ENCODE measurements at places on chromosomes 2 and 18. TPM values are rescaled to one million over a fixed set of nuclear protein-coding genes. Genes with fewer than 3 reads are reported as not detected.

GRCh38 chr2:38771632-38772031, 6.4 kb upstream of the GEMIN6 start:
- no peak overlapping the region for H3K27ac ChIP-seq
- DNase-seq, result peak; percentile 28
- H3K36me3 ChIP-seq, result no peaks in the 10 kb centered on the region
- H3K4me1 ChIP-seq, result no peaks in the 10 kb centered on the region

Gene CPO
- total RNA-seq, result under 0.01 TPM

- no peaks in the 10 kb centered on the region for H3K27me3 ChIP-seq
- peak; percentile 73 for DNase-seq
- H3K36me3 ChIP-seq, result no peaks in the 10 kb centered on the region
- H3K4me1 ChIP-seq, result no peaks in the 10 kb centered on the region
- no peak overlapping the region for H3K4me3 ChIP-seq
- no peak overlapping the region for H3K27ac ChIP-seq
These were observed 60.0 kb downstream of the GCA start for GRCh38 chr2:162403884-162404283.

GRCh38 chr18:37272226-37272625, 293.4 kb downstream of the CELF4 start:
- H3K4me1 ChIP-seq, result no peaks in the 10 kb centered on the region
- no peak for DNase-seq
- H3K4me3 ChIP-seq, result no peak overlapping the region
- H3K36me3 ChIP-seq, result no peaks in the 10 kb centered on the region

Gene ADCYAP1
- not detected for total RNA-seq

- H3K27me3 ChIP-seq, result peaks cover 3% of the 10 kb centered on the region
- no peaks in the 10 kb centered on the region for H3K4me1 ChIP-seq
- H3K4me3 ChIP-seq, result no peak overlapping the region
- H3K36me3 ChIP-seq, result no peaks in the 10 kb centered on the region
- H3K27ac ChIP-seq, result no peak overlapping the region
These were observed 55.2 kb downstream of the TMEM17 start for GRCh38 chr2:62450716-62451191.

DNA sequence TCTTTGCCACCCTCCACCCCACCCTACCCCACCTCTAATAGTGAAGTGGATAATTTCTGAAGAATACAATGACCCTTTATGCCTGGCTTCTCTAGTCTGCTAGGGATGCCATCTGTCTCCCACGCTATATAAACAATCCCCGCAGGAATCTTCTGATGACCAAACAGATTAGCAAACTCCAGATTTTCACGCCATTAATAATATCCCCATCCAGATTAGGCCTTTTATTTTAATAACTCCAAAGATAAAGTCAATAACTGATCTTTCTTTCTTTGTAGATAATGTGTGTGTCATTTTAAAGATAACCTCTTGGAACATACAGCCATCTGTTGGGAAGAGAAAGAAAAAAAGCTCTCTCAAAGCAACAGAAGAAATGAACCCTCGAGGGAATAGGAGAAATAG, 47.9 kb upstream of the CCDC150 start:
- no peak overlapping the region for H3K27ac ChIP-seq
- no peaks in the 10 kb centered on the region for H3K4me1 ChIP-seq
- H3K4me3 ChIP-seq, result no peak overlapping the region
- no peaks in the 10 kb centered on the region for H3K36me3 ChIP-seq

Gene WDR12
- total RNA-seq, result 31.1 TPM

GRCh38 chr18:41226186-41226585, 728.8 kb upstream of the PIK3C3 start:
- DNase-seq, result peak; percentile 87
- H3K36me3 ChIP-seq, result no peaks in the 10 kb centered on the region
- H3K4me1 ChIP-seq, result no peaks in the 10 kb centered on the region
- no peak overlapping the region for H3K27ac ChIP-seq
- no peaks in the 10 kb centered on the region for H3K27me3 ChIP-seq

DNA sequence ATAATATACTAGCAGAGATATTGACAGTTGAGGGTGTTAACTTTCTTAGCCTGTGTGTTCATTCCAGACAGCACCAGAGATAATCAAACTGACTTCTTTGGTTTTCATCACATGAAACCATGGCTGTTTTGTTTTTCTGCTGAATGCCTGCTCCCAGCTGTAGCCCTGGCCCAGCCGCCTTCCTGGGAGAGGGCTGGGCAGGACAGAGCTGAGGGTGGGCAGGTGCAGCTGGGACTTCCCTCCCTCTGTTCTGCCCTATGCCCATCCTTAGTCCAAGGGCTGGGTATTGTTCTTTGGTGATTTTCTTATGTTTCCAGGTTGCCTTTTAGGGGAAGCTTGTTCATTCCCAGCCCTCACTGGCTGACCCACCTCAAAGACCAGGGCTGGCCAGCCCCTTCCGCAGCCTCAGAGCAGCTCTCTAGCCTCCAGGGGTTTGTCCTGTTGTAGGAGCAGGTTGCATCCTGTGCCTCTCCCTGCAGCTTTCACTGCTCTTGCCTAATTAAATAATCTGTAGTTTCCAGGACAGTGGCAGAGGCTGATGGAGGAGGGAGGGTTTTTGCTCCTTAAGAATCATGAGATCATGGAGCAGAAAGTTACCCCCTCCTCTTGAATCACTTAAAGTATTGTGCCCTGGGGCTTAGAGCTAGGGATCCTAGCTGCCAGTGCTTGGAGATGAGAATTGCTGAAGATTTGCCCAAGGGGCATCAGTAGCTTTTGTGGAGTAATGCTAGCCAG, 61.4 kb downstream of the MTCL1 start:
- no peak overlapping the region for H3K4me3 ChIP-seq
- no peak for DNase-seq
- no peaks in the 10 kb centered on the region for H3K4me1 ChIP-seq
- peaks cover 7% of the 10 kb centered on the region for H3K36me3 ChIP-seq
- no peaks in the 10 kb centered on the region for H3K27me3 ChIP-seq

Gene KLHL41
- total RNA-seq, result 3.8 TPM

GRCh38 chr2:192775459-192776262, 580.9 kb upstream of the TMEFF2 start:
- no peak for DNase-seq
- H3K4me3 ChIP-seq, result no peak overlapping the region
- no peak overlapping the region for H3K27ac ChIP-seq
- no peaks in the 10 kb centered on the region for H3K36me3 ChIP-seq
- H3K4me1 ChIP-seq, result no peaks in the 10 kb centered on the region

DNA sequence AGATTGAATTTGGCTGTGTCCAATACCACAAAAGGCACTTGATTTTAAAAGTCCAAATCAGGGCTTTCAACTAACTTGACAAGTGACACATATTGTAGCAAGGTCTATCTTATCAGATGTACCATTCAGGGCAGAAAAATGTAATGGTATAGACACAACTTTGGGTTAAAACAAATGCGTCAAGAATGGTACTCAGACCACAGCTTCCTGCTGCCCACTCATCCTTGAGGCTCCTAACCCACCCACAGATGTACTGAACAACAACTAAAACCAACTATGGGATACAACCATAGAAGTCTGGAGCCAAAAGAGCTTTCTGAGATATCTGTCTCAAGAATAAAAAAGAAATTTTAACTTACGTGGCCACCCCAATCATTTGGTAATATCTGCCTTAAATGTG, 105.2 kb downstream of the RBM43 start:
- no peak for DNase-seq
- no peak overlapping the region for H3K4me3 ChIP-seq
- no peaks in the 10 kb centered on the region for H3K4me1 ChIP-seq
- H3K27me3 ChIP-seq, result no peaks in the 10 kb centered on the region
- H3K36me3 ChIP-seq, result no peaks in the 10 kb centered on the region

Gene PLEK
- not detected for total RNA-seq

DNA sequence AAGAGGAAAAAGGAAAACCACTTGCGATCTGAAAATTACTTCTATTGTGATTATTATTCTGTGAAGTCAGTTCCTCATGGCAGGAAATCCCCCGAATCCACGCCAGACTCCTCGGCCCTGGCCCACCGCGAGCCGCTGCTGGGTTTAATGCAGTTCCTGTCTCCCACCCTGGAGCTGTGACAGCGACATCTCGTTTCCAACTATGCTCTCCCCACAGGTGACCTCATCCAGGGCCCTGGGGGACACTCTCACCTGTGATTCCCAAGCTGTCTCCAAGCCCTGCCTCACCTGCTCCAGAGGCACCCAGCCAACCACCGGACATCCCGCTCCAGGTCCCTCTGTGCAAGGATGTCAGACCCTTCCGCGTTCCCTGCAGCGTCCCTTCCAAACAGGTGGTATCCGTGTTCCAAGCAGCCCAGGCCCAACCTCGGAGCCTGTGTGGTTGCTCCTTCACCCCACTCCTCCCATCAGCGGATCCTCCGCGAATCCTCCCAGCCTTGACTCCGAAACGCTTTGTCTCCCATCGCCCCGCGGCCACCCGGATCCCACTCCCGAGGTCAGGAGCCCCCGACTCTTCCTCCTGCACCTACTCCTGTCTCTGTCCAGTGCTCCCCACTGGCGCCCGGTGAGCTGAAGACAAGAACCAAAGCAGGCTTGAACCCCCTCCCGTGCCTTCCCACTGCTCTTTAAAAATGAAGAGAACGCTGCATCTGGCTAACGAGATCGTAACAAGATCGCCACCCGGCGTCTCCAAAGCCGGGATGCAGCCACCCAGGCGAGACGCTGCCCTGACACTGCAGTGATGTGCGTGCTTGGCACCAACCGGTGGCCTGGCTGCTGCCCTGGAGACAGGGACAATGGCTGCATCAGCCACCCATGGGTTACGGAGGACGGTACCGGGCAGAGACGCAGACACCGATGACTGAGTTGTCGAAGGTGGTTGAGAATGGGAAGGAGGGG, 96.5 kb downstream of the NDUFA10 start:
- no peaks in the 10 kb centered on the region for H3K4me1 ChIP-seq
- H3K27me3 ChIP-seq, result no peaks in the 10 kb centered on the region
- no peaks in the 10 kb centered on the region for H3K36me3 ChIP-seq
- no peak overlapping the region for H3K27ac ChIP-seq
- no peak for DNase-seq

Gene MAB21L4
- total RNA-seq, result not detected

DNA sequence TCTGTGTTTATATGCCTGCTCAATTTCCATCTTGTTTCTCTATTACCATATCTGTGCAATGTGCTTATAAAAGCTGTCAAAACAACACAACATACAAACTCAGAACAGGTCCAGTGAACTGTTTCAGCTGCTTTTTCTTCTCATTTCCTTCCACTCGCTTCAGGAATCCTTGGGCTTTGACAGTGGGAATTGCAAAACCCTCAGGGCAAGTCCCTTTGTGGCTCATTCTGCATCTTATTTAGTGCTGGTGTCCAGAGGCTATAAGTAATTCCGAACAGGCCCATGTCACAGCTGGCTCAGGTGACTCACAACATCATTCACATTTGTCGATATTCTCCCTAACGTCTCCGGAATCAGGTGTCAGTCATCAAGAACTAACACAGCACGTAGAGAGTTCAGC, 309.9 kb upstream of the ZNF521 start:
- no peaks in the 10 kb centered on the region for H3K27me3 ChIP-seq
- H3K4me1 ChIP-seq, result peaks cover 2% of the 10 kb centered on the region
- H3K27ac ChIP-seq, result no peak overlapping the region
- H3K4me3 ChIP-seq, result no peak overlapping the region
- H3K36me3 ChIP-seq, result no peaks in the 10 kb centered on the region
- no peak for DNase-seq

DNA sequence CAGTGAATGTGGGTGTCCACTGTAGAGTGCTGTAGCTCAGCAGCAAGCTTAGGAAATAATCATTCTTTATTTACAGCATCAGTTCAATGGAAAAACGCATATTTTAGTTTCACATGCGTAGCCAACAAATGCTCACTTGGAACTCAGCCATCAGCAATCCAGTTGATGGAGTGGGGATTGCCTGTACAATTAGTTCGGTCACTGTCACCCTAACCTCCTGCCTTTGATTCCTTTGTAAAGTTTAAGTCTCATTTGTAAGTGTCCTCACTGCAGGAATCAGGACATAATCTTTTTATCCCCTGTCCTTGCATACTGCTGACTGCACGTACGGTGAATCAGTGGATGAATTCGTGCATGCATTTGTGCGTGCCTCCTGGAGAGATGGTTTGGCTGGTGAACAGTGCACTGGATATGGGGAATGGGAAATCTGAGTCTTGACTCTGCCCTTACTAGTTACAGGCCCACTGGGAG, 55.9 kb downstream of the RAB31 start:
- DNase-seq, result peak; percentile 55
- no peaks in the 10 kb centered on the region for H3K4me1 ChIP-seq
- no peak overlapping the region for H3K4me3 ChIP-seq
- no peaks in the 10 kb centered on the region for H3K36me3 ChIP-seq
- no peaks in the 10 kb centered on the region for H3K27me3 ChIP-seq

GRCh38 chr2:191043438-191043837, 29.5 kb upstream of the STAT1 start:
- H3K4me1 ChIP-seq, result peaks cover 14% of the 10 kb centered on the region
- H3K36me3 ChIP-seq, result no peaks in the 10 kb centered on the region
- no peaks in the 10 kb centered on the region for H3K27me3 ChIP-seq
- no peak overlapping the region for H3K4me3 ChIP-seq
- H3K27ac ChIP-seq, result no peak overlapping the region
- DNase-seq, result peak; percentile 51

DNA sequence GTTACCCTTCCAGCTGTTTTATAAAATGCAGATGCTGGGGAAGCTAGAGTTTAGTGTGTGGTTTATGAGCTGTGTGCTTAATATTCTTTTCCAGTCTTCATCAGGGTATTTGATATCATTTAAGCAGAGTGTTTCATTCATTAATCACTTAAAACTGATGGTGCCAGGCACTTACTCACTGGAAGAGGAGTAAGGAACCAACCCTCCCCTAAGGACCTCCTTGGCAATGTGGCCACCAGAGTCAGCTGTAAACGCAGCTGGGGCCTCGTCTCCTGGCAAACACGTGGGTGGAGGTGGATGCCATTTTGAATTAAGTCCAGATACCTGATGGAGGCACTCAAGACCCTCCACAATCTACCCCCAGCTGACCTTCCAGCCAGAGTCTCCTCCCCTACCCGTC, 331.6 kb downstream of the CLIP4 start:
- no peaks in the 10 kb centered on the region for H3K27me3 ChIP-seq
- DNase-seq, result peak; percentile 7
- H3K27ac ChIP-seq, result no peak overlapping the region
- H3K4me1 ChIP-seq, result no peaks in the 10 kb centered on the region

Gene GNLY
- total RNA-seq, result not detected

- no peak overlapping the region for H3K4me3 ChIP-seq
- DNase-seq, result no peak
- H3K36me3 ChIP-seq, result no peaks in the 10 kb centered on the region
These were observed 13.6 kb upstream of the PROC start for GRCh38 chr2:127404466-127405254.

Gene PPP1CB
- total RNA-seq, result 172 TPM

Gene DYNC1I2
- 109 TPM for total RNA-seq

Gene NEUROD1
- not detected for total RNA-seq

Gene FOXI3
- not detected for total RNA-seq

Gene CD28
- not detected for total RNA-seq

DNA sequence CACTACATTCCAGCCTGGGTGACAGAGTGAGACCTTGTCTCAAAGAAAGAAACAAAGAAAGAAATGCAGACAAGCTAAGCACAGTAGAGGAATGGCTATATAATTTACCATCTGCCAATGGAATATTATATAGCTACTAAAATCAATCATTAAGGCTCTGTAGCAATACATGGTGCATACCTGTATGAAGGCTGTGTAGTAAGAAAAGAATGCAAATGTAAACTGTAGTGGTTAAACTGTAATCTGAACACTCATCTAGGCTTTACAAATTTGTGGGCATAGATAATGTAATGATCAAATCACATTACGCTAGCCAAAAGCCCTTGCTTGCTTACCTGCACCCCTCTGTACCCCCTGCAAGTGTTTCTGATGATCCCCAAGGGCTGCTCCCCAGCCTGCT, 230.9 kb downstream of the LTBP1 start:
- no peak overlapping the region for H3K27ac ChIP-seq
- H3K4me3 ChIP-seq, result no peak overlapping the region
- H3K27me3 ChIP-seq, result no peaks in the 10 kb centered on the region
- no peaks in the 10 kb centered on the region for H3K4me1 ChIP-seq
- no peaks in the 10 kb centered on the region for H3K36me3 ChIP-seq

Gene TWIST2
- 118 TPM for total RNA-seq

Gene ASIC4
- under 0.01 TPM for total RNA-seq

Measured in fibroblast of lung (primary cell).